Hepatic stellate cell (primary cell): ENCODE measurements at places on chromosomes 1 and 21.

GRCh38 chr1:111813440-111814304, 58.0 kb downstream of the DDX20 start:
- no peak for DNase-seq

DNA sequence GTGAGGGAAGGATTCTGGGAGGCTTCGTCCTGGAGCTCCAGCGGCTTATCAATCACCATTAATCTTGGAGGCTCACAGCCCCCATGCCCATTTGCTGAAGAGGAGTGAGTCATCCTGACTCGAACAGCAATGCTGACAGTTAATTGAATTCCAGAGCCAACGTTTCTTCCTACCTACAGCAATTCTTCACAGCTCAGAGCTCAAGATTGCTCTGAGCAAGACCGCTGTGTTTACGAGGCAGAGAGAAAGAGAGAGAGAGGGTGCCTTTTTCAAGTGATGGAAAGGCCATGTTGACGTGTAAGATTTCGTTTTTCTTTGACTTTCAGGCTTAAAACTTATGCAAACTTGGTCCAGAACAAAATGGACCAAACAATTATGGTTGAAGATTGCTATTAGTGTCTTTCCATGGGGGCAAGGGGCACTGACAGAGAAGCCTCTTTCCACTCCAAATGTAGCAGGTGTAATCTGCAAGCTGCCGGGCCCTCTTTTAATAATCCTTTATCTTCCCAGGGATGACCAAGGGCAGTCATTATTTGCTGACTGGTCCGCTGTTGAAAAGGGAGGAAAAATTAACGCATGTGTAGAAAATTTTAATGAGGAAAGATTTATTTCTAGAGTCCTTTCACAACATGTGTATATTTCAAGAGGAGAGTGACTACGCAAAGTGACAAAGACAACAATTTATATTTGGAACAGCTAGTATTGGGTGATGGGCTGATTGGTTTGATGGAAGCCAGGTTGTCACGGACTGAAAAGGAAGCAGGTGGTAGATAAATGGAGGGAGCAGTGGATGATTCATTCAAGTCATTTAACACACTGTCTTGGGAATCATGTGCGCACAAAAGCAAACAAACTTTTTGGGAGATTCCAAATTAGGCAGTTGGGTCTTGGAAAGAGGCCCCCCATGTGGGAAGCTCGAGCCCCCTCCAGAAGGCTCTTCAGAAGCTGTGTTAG, 136.1 kb upstream of the IRF2BP2 start:
- no peak for DNase-seq

DNA sequence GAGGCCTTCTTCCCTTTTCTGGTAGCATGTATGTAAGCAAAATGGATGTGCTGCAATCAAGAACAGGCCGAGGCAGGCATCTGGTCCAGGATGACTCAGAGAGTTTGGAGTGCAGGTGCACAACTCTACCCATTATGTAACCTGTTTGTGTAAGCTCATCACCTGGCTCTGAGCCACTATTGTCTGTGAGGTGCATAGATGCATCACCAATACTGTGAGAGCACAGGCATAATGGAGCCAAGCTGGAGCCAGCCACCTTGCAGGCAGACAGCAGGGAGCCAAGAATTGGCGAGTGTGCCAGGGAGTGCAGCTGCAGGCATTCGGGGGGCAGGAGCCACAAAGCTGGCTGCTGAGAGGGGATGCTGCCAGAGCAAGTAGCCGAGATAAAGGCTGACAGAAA, 549.9 kb upstream of the RGS18 start:
- DNase-seq = no peak

DNA sequence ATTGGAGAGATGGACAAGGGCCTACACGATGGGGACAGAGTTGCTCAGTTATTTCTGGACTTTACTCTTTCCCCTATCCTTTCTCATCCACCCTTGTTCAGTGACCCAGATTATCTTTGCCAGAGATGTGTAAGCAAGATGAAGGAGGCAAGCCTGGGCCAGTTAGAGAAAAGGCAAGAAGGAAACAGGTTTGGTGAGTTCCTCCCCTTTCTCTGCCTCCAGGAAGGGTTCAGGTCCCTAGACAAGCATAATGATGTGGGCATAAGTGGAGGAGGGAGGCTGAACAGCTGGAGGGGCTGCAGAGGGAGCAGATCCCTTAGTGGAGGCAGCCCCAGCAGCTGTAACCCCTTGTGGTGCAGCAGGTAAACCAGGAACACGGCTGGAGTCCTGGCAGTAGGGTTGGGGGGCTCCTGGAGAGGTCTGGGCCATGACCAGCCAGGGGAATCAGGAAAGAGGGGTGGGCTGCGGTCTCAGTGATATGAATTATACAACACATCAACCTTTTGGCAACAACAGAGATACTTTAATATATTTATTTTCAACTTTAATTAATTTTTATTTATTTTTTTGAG, 9.2 kb upstream of the CDC42 start:
- no peak for DNase-seq

GRCh38 chr21:19870682-19871081, 1127.5 kb upstream of the NCAM2 start:
- no peak for DNase-seq

DNA sequence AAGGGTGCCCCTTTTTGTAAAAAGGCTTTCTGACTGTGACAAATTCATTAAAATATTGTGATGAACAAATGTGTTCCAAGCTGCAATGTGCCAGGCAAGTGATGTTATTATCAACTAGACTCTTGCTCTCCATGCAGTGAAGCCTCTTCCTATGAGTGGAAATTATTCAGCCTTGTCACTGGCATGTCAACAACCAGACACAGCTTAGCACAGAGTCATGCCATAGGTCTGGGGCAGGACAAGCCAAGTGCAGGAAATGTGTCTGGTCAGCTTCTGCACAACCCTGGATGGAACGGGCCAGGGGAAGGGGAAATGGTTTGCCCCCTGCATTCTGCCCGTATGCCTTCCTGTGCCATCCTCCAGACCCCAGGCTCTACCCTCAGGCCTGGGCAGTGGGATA, 27.4 kb upstream of the GJA5 start:
- no peak for DNase-seq

GRCh38 chr21:38949070-38949380, 143.3 kb downstream of the ETS2 start:
- DNase-seq = no peak

DNA sequence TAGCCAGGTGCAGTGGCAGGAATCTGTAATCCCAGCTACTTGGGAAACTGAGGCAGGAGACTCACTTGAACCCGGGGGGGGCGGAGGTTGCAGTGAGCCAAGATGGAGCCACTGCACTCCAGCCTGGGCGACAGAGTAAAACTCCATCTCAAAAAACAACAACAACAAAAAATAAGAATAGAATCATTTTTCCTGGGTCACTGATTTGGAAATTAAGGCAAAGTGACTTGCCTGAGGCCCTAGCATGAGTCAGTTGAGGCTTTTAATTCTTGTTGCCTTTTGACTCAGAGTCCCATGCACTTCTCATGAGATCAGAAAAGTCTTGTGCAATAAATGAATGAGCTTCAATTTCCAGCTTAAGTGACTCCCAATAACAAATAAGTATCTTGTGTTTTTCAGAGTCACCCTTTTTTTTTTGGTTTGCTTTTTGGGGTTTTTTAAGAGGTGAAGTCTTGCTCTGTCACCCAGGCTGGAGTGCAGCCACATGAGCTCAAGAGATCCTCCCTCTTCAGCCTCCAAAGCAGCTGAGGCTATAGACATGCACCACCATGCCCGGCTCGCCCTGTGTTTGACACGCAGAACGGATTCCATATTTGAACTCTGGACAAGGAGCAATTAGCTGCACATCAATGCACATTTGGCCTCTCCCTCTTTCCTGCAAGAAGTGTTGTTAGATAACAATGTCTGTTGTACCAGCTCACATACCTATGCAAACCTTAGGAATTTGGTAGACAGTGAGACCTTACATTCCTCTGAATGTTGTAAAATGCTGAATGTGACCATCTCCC, 3.4 kb upstream of the PLEKHM2 start:
- DNase-seq = peak; percentile 82

DNA sequence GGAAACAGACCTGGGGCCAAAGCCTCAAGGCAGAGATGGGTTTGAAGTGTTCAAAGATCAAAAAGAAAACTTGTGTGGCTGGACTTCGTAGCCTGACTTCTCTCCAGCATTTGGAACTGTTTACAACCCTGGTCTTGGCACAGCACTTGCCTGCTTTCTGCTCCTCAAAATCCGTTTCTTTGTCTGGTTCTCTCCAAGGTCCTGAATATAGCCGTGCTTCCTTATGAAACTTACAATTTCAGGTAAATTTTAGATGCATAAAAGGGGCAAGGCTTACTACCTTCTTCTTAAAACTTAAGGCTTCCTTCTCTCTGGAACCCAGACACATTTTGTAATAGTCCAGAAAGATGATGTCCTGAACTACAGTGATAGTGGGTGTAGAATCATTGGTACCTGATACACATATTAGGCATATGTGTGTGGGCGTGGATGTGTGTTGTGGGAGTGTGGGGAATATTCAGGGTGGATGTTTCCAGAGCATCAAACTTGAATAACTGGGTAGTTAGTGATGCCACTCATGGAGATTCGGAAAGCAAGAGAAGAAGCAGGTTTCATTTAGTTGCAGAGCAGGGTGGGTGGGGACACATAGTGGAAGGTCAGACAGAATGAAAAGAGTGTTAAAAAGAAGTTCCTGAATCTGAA, 26.4 kb upstream of the FAM78B start:
- DNase-seq = no peak

DNA sequence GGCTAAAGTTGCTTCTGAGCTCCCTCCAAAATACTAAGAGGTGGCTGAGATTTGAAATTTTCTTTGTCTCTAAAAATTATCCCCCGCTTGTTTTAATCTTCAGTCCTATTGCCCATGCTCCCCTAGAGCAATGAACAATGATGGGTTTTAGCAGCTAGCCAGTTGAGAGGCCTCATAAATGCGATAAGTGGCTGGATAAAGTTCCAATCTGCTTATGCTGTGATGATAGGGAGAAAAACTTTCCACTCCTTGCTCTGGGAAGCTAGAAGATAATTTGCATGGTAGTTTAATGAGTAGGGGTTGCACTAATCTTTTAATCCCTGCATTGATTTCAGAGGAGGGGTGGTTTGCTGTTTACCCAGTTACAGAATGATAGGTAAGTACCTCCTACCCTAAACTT, 9.6 kb upstream of the PRPF3 start:
- DNase-seq = no peak

GRCh38 chr1:228006786-228007048, at the start of gene WNT3A:
WNT3A (plus strand) TSS chr1:228006998; CDS start chr1:228007129, 131 bp downstream.
- DNase-seq = no peak

DNA sequence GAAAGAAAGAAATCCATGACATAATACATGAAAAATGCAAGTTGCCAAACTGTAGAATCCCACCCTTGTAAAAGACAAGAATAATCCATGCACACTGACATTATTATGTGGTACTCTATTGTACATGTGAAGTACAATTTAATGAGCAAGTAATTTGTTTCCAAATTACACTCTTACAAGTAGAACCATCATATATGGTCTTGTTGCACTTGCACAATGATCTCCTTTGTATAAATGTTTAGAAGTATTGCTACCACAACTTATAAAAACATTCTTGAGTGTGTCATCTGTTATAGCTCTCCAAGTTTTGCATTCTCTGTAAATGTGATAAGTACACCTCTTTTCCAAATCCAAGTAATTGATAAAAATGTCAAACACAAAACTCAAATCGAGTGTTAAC, 29.1 kb upstream of the ZNF281 start:
- peak; percentile 19 for DNase-seq

DNA sequence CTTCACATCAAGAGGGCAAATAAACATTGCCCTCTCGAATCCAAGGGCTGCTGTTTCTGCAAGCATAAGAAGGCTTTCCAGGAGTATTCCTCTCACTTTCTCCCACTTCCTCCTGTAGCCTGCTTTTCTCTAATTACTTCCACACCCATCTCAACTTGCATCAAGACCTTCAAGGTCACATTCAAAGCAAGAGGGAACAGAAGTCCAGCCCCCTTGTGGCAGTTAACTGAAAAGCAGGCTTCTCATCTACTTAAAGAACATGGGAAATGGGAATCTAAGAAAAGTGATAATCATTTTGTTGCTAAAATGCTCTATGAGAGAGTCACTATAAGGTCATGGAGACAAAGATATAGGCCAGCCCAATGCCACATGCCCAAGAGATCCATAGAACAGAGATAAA, 874.4 kb downstream of the KCNT2 start:
- no peak for DNase-seq

GRCh38 chr1:154474802-154475201, 27.2 kb upstream of the TDRD10 start:
- peak; percentile 54 for DNase-seq

GRCh38 chr1:59323879-59324278, 27.0 kb downstream of the FGGY start:
- DNase-seq = peak; percentile 21

DNA sequence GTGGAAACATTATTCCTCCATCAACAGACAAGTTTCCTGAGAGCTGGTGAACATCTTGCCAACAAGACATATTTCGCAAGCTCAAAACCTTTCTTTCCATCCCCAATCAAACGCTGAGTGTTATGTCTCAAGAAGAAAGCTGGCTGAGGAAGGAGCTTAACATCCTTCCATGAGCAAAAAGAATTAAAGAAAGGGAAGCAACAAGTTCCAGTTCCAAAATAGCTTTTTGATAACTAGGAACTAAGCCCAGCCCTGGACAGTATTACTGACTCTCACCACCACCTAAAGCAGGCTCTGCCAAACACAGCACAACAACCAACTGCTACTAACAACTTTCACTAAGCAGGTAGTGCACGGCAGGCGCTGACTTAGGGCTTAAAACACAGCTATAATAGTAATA, 50.2 kb downstream of the CAPZB start:
- DNase-seq = no peak

GRCh38 chr21:44724196-44724595, 12.8 kb upstream of the TSPEAR start:
- no peak for DNase-seq

GRCh38 chr1:5972198-5972520, 20.1 kb downstream of the NPHP4 start:
- no peak for DNase-seq

DNA sequence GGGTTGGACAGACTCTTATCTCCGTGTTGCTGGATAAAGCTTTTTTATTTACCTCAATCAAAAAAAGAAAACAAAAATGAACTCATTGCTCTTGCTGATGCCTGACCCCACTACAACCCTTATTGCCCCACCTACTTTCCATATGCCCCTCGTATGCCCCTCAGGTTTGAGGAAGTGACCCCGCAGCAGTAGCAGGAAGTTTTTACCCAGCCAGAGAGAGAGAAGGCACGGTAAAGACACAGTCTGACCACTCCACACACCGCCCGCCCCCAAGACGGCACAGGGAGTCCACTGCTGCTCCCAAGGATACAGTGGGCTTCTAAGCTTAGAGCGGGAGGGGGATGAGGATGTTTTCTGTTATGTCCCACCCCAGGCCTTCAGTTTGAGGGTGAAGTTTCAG, 9.8 kb downstream of the PLEKHO1 start:
- no peak for DNase-seq

- peak; percentile 61 for DNase-seq
These were observed 658 bp upstream of the COL16A1 start for GRCh38 chr1:31704271-31705079.

- DNase-seq = no peak
These were observed at the start of gene CD160 for GRCh38 chr1:145719230-145720079. CD160 (plus strand) TSS chr1:145719499; CDS start chr1:145728328, 8,829 bp downstream.

- no peak for DNase-seq
These were observed 33.8 kb downstream of the HS2ST1 start for GRCh38 chr1:86948212-86948611.
